NCI-H510A (cell line): ENCODE measurements at places on chromosomes 1 and 21.
A peak's percentile ranks its signal among the peaks of the same experiment; 100 is the strongest.

DNA sequence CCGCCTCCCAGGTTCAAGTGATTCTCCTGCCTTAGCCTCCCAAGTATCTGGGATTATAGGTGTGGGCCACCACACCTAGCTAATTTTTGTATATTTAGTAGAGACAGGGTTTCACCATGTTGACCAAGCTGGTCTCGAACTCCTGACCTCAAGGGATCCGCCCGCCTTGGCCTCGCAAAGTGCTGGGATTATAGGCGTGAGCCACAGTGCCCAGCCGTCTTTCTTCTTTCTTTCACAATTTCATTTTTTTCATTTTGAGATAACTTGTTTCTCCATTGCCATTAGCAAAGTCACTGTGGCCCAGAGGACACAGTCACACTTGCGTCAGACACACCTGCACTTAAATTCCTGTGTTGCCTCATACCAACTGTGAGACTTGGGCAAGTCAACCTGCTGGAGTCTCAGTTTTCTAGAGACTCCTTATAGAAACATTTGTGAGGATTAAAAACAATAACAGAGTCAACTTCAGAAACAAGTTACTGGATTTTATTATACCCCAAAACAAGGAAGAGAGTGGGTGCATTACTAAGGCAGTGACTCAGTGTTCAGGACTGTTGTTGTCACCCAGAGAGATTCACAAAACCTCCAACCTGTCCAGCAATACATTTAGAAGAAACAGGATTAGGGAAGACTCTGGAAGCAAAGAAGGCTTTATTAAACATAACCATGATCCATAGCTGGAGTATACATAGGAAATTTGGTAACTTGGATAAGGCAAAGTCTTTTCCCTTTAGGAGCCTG, 2.6 kb downstream of the TEDDM1 start:
- no peak for DNase-seq

DNA sequence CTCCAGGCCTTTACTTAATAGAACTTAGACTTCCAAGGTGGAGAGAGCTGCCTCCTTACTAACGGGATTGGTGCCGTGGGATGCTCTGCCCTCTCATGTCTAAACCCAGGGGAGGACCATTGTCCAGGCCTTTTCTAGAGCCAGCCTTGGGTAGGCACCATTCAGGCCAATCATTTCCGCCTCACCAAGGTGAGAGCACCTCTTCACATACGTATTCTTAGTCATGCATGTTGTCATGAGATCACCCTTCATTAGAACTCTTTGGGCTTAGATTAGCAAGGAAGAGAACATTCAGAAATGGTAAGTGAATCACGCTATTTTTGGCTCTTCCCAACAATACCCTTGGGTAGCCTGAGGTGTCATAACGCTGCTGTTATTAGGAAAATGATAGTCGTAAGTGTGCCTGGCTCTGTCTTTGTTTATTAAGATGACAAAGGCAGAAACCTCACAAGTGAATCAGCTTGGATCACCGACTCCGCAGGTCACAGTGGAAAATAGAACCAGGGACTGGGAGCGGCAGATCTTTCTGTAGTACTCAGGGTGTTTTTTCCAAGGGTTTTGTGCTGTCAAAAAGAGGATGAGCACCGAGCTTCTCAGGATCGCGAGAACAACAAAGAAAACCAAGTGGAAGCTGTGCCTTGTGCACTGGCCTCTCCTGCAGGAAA, 55.0 kb downstream of the HUNK start:
- no peak for DNase-seq

DNA sequence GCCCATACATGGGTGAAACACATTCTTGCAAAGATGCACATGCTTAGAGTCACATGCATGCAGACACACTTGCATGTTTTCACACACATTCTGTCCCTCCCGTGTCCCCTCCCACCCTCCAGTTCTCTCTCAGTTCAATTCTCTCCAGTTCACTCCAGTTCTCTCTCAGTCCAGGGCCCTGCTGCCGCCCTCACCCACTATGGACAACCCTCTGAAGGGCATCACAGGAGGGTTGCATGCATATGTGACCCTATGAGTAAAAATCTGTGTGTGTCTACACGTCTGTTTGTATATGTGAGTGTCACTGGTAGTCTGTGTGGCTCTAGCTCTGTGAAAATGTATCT, 21.8 kb upstream of the ADGRB2 start:
- DNase-seq, result no peak

DNA sequence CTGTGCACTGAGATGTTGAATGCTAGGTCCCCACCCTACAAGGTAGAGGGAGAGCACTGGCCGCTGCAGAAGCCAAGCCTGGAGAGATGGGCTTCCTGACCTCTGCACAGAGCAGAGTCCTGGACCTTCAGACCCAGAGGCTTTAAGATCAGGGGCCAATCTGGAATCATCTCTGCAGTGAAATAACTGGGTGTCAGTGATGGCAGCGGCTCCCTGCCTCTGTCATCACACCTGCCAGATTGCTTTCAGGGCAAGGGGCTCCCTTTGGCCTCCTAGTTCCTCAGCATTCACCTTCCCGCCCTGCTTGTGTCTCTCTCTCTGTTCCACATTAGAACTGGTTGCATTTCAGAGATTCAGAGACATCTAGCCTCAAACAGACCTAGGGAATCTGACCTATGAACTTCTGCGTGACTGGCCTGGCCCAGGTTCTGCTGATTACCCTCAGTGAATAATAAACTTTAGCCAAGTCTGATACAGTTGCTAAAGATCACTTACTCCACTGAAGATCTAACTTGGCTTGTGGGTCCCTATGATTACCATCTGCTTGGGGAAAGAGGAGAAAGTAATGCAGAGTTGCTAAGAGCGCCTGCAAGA, 87.8 kb downstream of the ATP1A1 start:
- no peak for DNase-seq

GRCh38 chr1:70458131-70458530, 47.1 kb downstream of the CTH start:
- no peak for DNase-seq

- no peak for DNase-seq
Measured at GRCh38 chr1:87370544-87370943, 41.9 kb downstream of the LMO4 start.

DNA sequence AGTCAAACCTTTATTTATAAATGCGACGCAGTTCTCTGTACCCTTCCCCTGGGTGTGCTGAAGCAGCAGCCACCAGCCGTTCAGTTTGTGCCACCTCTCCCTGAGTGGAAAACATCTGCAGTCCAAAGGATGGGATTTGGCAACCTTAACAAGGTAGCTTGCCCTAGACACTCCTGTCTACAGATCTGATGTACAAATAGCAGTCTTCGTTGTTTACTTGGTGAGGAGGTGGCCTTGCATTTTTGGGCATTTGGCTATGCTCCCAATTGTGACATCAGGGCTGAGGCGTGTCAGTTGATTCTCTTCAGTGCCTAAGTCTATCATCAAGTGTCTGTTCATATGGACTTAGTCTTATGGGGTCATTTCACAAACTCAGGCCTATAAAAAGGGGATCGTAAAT, 59.8 kb downstream of the KDM1A start:
- no peak for DNase-seq

DNA sequence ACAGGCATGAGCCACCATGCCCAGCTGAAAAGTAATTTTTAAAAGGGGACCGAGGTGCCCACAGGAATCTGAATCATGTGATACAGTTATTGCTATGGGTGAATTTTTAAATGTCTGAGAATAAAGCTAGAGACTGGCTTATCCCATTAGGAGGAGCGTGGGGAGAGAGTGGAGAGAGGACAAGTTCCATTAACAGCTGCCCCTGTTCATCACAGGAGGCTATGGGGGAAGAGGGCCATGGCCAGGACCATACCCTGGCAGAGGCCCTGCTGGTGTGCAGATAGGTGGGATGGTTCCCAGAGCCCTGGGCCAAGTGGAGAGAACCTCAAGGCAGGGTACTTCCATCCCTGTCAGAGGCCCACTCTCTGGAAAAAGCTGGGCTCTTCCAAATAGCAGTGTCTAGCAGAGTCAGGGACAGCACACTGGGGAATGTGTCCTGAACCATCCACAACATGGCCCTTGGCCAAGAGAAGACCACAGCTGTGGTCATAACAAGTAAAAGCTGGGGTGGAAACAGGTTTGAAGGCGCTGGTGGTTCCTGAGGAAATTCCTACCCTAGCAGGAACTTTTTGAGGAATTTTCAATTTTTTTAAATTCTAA, 13.7 kb upstream of the ZNF691 start:
- no peak for DNase-seq

GRCh38 chr1:119133987-119134386, 6.5 kb downstream of the WARS2 start:
- no peak for DNase-seq

DNA sequence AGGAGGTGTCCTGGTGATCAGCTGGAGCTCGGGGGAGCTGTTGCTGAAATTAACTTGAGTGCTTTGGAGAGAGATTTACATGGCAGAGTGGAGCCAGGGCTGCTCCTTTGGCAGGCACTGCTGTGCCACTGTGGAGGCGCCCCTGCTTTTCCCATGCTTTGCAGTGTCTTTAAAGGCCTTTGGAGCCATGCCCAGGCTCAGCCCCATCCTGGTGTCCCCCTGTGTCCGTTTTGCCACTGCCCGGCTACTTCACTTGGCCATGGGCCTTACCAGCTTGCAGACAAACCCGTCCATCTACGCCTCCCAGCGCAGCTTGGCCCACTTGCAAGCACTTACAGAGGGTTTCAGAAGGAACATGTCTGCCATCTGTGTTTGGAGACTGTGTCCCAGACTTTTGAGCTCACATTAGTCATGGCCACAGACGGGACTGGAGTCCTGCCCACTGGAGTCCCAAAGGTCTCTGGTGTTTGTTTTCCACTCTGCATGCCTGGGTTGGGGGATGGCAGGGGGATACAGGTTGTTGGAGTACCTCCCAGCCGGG, 18.2 kb upstream of the LAMTOR5 start:
- DNase-seq, result no peak

DNA sequence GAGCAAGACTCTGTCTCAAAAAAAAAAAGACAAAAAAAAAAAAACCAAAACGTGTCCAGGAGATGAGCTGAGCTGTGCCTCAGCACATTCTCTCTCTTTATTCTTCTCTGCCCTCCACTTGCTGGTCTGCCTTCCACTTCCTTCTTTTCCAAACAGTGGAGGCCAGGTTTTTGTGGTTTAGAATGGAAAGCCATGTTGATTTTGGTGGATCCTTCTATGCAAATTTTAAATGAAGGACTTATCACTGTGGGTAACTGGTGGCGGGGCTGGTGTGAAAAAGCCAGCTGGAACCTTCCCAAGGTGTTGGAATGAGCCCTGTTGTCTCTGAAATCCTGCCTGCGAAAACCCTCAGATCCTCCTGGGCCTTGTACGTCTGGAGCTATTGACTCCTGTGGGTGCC, 61.9 kb downstream of the PTPRU start:
- no peak for DNase-seq

DNA sequence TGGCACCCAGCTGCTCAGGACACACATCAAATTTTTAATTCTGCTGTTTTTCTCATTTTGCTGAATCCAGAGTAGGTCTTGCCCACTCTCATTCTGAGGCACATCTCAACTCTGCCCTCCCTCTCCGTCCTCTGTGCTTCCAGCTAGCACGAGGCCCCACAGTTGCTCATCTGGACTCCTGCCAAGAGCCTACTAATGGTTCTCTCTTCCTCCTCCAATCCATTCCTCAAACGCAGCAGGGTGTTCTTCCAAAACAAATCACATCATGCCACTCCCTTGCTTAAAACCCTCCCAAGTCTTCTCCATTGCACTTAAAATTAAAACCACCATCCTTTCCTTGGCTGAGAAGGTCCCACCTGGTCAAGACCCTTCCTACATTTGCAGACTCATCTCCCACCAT, 49.8 kb upstream of the SCAF4 start:
- no peak for DNase-seq

DNA sequence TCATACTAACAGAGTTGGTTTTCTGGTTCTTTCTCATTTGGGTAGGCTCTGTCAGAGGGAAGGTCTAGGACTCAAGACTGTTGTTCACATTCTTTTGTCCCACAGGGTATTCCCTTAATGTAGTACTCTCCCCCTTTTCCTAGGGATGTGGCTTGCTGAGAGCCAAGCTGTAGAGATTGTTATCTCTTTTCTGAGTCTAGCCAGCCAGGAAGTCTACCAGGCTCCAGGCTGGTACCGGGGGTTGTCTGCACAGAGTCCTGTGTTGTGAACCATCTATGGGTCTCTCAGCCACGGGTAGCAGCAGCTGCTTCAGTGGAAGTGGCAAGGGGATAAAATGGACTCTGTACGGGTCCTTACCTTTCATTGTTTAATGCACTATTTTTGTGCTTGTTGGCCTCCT, 226.4 kb downstream of the LBR start:
- no peak for DNase-seq

GRCh38 chr1:107404756-107405155, 263.9 kb downstream of the NTNG1 start:
- DNase-seq, result no peak

DNA sequence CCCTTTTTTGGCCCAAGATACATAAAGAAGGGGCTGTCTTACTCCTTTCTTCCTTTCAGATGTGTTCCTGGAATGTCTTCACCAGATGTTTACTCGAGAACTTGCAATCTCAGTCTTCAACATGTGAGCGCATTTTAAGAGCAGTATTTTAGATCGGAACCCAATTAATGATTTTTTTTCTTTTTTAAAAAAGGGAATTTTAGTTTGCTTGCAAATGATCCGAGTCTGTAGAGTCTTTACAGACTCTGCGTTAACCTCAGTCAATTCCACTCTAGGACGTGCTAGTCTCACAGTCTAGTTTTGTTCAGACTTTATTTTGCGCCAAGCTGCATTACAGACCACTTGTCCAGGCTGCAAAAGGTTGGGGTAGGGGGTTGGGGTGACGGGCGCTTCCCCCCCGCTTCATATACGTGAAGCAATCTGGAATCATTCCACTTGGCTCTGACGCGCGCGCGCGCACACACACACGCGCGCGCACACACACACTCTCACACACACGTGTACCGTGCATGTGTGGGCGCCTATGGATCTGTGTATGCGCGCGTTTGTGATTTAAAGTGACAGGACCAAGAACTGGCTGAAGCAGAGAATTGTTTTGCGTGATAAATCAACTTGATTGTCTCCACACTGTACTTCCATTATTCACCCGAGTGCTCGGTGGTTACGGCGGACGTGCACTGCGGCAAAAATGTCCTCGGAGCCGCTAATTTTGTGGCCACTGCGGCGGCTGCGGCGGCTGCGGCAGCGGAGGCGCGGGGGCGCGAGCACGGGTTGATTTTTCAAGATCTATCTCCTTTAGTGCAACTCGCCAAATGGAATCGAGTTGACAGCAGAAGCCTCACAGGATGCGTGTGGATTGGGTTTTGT, 25.6 kb upstream of the NFIA start:
- DNase-seq, result peak; percentile 41

- DNase-seq, result no peak
Measured at GRCh38 chr1:47870946-47871676, 126.1 kb downstream of the TRABD2B start.

DNA sequence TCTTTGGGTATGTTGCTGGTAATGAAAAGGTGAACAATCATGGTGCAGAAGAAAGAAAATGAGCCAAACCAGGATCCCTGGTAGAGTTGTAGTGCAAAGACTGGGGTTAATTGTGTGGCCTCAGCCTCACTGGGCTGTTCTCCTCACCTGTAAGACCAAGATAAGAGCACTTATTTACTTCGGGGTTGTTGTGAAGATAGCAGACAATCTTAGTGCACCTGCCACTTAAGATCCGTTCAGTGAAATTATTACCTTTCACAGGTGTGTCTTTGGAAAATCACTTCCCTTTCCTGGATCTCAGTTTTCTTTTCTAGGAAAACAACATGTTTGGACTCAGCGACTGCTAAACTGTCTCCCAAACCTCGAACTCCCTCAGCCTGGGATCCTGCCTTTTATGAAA, 1.3 kb upstream of the FGGY start:
- DNase-seq, result no peak

GRCh38 chr1:87718241-87718950, 389.7 kb downstream of the LMO4 start:
- DNase-seq, result no peak
